AG04450 (cell line): ENCODE measurements at places on chromosomes 5 and 9.
A peak's percentile ranks its signal among the peaks of the same experiment; 100 is the strongest.

- DNase-seq = no peak
Observed at GRCh38 chr5:4647955-4648354, 492.2 kb upstream of the ADAMTS16 start.

GRCh38 chr5:60639544-60639943, 60.4 kb downstream of the DEPDC1B start:
- no peak for DNase-seq

DNA sequence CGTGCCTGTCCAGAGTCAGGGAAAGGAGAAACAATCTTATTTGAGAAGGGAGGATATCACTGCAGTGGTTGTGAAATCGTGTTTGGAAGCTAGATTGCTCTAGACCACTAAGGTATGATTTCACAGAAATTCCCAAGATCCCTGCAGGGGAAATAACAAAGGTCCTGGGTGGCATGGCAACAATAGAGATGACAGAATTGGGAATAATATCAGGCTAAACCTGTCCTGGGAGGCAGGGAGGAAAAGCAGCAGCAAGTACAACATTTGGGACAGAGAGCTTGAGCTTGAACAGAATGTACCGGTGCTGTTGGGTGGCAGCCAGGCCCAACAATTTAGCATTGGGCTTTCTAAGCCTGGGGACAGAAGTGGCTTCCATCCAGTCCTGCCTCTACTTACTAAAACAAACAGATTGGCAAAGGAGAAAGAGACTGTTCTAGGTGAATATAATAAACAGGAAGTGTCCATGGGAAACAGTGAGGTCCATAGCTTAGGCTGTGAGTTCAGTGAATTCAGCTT, 17.0 kb upstream of the ARHGAP26 start:
- DNase-seq = no peak

- DNase-seq = no peak
Observed at GRCh38 chr9:93094658-93095204, 1.3 kb upstream of the CARD19 start.

DNA sequence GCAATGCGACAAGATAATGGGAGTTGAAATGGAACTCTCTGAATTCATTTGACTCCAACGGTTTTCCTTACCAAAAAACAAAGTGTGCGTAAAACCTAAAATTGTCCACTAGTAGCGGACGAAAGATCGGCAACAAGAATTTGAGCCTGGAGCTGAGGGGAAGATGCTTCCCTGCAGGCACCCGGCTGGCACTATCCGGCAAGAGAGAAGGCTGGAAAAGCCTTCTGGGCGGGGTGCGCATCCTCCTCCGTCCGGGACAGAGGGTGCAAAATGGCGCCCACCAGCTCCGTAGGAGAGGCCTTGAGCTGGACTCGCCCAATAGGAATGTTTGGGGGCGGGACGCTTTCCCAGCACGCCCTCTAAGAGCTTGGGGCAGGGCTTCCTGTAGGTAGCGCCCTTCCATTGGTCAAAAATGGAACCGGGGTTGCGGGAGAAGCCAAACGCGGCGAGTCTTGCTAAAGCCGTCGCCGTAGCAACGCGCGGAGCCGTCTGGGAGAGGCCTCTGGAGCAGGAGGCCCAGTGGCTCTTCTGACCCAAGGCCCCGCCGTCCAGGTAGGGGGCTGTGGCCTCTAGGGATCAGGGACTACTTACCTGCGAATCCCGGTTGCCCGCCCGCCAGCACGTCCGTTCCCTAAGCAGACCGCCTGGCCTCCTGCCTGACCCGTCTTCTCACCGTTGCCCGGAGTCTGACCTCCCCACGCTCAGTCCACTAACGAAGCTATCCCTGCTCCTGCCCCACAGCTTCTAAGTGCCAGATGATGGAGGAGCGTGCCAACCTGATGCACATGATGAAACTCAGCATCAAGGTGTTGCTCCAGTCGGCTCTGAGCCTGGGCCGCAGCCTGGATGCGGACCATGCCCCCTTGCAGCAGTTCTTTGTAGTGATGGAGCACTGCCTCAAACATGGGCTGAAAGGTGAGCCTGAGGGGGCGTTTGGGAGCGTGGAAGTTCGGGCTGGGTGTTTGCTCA, 9.2 kb downstream of the RUFY1 start:
- peak; percentile 96 for DNase-seq
